HCT116 (cell line): ENCODE measurements at places on chromosomes 7 and 10. TPM values are rescaled to one million over a fixed set of nuclear protein-coding genes. Genes with fewer than 3 reads are reported as not detected.
A peak's percentile ranks its signal among the peaks of the same experiment; 100 is the strongest.

DNA sequence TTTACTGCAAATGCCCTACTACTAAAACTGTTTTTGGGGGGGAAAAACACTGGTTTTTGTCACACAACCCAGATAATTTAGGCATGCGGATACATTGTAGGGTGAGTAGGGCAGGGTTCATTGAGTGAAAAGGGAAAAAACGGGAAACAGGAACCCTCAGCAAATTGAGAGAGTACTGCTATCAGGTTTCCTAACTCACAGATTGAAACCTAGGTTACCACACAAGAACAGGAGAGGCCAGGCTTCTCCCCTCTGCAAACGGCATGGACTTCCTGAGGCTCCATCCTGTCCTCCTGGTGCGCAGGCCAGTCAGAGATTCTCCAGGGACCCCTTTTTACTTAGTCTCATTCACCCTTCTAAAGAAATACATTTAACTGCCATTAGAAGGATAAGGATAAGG is 30.6 kb downstream of the AVL9 start:
- no peak overlapping the region for H3K4me3 ChIP-seq
- no peak for DNase-seq
- H3K27ac ChIP-seq, result no peak overlapping the region
- H3K27me3 ChIP-seq, result no peaks in the 10 kb centered on the region

DNA sequence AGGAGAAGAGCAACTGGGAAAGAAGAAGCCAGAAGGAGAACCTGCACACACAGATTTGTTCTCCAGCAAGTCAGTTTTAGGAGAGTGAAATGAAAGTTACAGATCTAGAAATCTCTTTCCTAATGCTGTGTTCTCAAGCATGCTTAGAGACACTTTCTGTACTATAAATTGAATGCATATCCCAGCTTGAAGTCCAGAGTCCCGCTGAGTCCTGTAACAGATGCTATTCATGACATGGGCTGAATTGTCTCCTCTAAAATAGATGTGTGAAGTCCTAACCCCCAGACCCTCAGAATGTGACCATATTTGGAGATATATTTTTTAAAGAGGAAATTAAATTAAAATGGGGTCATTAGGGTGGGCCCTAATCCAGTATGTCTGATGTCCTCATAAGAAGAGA is 46.9 kb upstream of the GJD4 start:
- H3K27ac ChIP-seq, result no peak overlapping the region
- H3K27me3 ChIP-seq, result no peaks in the 10 kb centered on the region
- H3K4me1 ChIP-seq, result no peaks in the 10 kb centered on the region
- H3K4me3 ChIP-seq, result no peak overlapping the region
- no peaks in the 10 kb centered on the region for H3K36me3 ChIP-seq

CYP2C19 gene
- not detected for total RNA-seq

DNA sequence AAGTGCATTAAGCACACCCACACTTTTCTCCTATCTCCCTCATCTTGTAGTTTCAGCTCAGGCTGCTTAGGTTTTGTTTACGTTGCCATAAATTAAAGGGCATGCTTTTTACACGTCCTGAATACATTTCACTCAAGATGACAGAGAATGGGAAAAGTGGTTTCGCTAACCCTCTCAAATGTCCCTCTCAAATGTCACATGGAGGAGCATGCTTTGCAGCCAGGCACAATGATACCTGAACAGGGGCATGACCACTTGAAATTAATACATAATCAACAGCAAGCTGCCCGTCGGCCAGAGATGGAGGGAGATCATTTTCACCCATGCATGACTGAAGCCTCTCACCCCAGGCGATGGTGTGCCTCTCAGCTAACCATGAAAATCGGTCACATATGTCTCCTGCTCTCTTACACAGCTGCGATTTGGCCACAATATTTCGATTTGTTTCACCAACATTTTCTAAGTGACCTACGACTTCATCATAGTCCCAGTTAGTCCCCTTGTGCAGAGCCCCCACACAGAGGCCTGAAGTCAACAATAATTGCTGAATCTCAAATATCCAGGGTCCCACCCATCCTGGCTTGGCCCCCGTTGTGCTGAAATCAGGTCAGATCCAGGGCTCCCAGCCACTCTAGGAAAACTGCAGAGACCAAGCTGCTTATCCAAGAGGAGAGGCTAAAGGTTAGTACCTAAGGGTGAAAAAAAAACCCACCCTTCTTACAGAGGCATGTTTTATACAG is 373.9 kb upstream of the NFE2L3 start:
- no peaks in the 10 kb centered on the region; the same call in 1 of the 2 replicates for H3K27me3 ChIP-seq
- no peaks in the 10 kb centered on the region for H3K36me3 ChIP-seq
- no peak overlapping the region for H3K27ac ChIP-seq
- H3K4me1 ChIP-seq, result no peaks in the 10 kb centered on the region

GRCh38 chr7:83201355-83201754 is 38.7 kb upstream of the PCLO start:
- H3K4me3 ChIP-seq, result no peak overlapping the region
- no peaks in the 10 kb centered on the region for H3K27me3 ChIP-seq
- DNase-seq, result no peak
- no peaks in the 10 kb centered on the region for H3K4me1 ChIP-seq
- no peaks in the 10 kb centered on the region for H3K36me3 ChIP-seq

DNA sequence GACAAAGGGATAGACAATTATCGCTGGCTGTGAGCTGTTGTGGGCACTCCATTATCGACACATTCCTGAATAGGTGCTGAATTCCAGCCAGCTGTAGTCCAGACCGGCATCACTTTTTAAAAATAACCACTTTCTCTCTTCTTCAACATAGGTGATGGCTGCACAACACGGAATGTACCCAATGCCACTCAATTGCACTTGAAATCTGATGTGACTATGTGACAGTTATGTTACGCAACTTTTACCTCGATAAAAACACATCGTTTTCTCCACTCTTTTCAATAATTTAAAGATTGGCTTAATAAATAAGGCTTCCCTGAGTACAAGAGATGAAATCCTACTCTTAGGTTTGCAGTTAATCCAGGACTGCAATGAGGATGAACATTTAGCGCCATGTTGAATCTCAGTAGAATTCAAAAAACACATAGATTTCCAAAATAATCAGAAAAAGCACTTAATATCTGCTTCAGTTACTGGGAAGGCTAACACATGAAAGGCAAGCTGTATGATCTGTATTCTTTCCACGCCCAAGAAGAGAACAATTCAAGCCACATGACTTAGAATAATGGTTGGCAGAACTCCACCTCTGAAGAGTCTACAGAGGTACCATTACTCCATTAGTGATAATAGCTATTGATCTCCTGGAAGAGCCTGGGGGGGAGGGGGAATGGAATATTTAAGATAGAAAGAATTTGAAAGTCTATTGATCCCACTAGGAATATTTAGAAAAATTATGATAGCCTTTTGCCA is 3.6 kb downstream of the YWHAG start:
- peaks cover 12% of the 10 kb centered on the region for H3K36me3 ChIP-seq
- no peak overlapping the region for H3K4me3 ChIP-seq
- no peak for DNase-seq
- peaks cover 12% of the 10 kb centered on the region for H3K4me1 ChIP-seq

- no peaks in the 10 kb centered on the region for H3K36me3 ChIP-seq
- no peaks in the 10 kb centered on the region for H3K4me1 ChIP-seq
- no peaks in the 10 kb centered on the region for H3K27me3 ChIP-seq
- no peak for DNase-seq
- no peak overlapping the region for H3K27ac ChIP-seq
Observed at GRCh38 chr7:17600340-17600752, 301.9 kb downstream of the AHR start.

DNA sequence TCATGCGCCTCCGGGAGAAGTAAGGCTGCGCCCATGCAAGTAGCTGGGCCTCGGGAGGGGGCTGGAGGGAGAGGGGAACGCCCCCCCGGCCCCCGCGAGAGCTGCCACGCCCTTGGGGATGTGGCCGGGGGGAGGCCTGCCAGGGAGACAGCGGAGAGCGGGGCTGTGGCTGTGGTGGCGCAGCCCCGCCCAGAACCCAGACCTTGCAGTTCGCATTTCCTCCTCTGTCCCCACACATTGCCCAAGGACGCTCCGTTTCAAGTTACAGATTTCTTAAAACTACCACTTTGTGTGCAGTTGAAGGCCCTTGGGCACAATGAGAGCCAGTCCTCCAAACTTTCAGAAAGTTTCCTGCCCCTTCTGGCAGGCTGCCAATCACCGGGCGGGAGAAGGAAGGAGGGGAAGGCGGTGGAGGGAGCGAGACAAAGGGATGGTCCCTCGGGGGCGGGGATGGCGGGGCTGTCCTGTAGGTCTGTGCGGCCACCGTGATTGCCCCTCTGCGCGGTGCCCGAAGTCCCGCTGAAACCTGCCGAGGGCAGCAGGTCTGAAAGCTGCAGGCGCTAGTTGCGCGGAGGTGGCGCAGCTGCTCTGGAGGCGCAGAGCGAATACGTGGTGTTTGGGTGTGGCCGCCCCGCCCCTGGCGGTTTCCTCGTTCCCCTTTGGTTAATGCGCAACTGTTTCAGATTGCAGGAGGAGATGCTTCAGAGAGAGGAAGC is 2.1 kb downstream of the VIM start:
- peaks cover 30% of the 10 kb centered on the region for H3K27me3 ChIP-seq
- H3K4me3 ChIP-seq, result peak overlapping the region; percentile 55
- no peaks in the 10 kb centered on the region for H3K36me3 ChIP-seq
- H3K27ac ChIP-seq, result peak overlapping the region; percentile 59
- DNase-seq, result peak; percentile 89

WBP1L gene
- 25.2 TPM for total RNA-seq

GRCh38 chr10:12638103-12638502 is 288.8 kb downstream of the CAMK1D start:
- H3K27ac ChIP-seq, result no peak overlapping the region
- H3K36me3 ChIP-seq, result no peaks in the 10 kb centered on the region
- H3K4me1 ChIP-seq, result no peaks in the 10 kb centered on the region
- no peaks in the 10 kb centered on the region for H3K27me3 ChIP-seq

GNGT1 gene
- total RNA-seq, result 0.91 TPM

- no peaks in the 10 kb centered on the region for H3K27me3 ChIP-seq
- no peaks in the 10 kb centered on the region for H3K4me1 ChIP-seq
- DNase-seq, result no peak
- peaks cover 11% of the 10 kb centered on the region; the same call in 1 of the 2 replicates for H3K36me3 ChIP-seq
- H3K27ac ChIP-seq, result no peak overlapping the region
Observed at GRCh38 chr7:116871061-116871700, 8.8 kb downstream of the CAPZA2 start.

DNA sequence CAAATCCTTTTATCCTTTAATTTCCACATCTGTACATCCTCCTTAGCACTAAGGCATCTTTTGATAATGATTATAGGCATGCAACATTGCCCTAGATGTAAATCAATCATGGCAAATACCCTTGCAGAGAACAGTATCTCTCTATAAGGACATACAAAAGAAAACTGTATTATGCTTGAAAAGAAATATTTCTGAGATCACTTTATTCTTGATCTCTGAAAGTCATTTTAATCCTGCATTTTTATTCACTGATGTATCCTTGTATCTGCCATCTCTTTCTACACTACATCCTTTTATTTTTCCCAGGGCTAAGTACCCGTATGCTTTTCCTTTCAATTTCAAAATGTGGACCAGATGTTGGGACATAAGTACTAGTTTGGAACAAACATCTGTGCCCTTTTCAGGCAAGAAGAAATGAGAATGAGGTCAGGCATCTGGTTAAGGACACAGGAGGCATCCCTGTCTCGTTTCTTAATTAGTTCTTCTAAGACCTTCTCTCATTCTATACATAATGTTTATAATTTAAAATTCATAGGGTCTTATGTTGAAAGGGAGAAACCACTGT is 338.6 kb downstream of the CNTNAP2 start:
- no peak for DNase-seq
- no peaks in the 10 kb centered on the region for H3K4me1 ChIP-seq
- no peak overlapping the region for H3K27ac ChIP-seq
- no peaks in the 10 kb centered on the region for H3K27me3 ChIP-seq
- H3K36me3 ChIP-seq, result no peaks in the 10 kb centered on the region
- H3K4me3 ChIP-seq, result no peak overlapping the region

DNA sequence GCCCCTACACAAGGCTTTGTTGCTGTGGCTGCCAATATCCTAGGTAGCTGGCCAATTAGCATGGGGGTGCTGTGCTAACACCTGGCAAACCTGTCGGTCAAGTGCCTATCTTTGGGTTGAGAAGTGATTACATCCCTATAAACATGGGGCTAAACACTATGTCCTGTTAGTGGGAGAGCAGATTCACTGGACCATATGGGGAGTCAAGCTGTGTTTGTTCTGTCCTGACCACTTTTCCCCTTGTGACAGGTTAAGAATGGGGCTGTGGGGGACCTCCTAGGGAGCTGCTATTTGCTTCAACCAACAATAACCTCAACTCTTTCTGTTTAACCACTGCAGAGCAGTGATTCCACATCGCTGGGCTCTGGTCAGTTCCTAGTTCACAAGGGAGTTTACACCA is 151.5 kb upstream of the AOAH start:
- no peak overlapping the region for H3K4me3 ChIP-seq
- no peak for DNase-seq
- no peaks in the 10 kb centered on the region for H3K36me3 ChIP-seq
- H3K4me1 ChIP-seq, result no peaks in the 10 kb centered on the region
- H3K27me3 ChIP-seq, result 0 out of 2 replicates have a peak, but pooled peaks cover under 1% of the 10 kb centered on the region

GRCh38 chr10:49332333-49332732 is 33.4 kb downstream of the C10orf71 start:
- no peak overlapping the region for H3K27ac ChIP-seq
- DNase-seq, result no peak
- no peak overlapping the region for H3K4me3 ChIP-seq
- H3K27me3 ChIP-seq, result peaks cover 11% of the 10 kb centered on the region; the same call in 1 of the 2 replicates

DNA sequence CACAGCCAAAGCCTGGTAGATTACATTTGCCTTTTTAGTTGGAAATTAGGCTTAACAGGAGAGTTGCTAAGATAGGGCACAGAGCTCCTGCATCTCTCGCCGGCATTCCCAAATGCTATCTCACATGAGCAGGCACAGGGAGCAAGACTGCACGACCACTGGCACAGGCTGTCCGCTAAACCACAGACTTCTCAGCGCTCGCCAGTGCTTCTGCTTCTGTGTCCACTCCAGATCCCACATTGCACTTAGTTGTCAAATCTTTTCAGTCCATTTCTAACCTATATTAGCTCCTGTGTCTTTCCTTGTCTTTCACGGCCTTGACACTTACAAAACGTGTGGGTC is 138.9 kb downstream of the EGFR start:
- H3K4me3 ChIP-seq, result no peak overlapping the region
- no peak overlapping the region for H3K27ac ChIP-seq
- H3K27me3 ChIP-seq, result no peaks in the 10 kb centered on the region
- H3K36me3 ChIP-seq, result peaks cover 60% of the 10 kb centered on the region

DNA sequence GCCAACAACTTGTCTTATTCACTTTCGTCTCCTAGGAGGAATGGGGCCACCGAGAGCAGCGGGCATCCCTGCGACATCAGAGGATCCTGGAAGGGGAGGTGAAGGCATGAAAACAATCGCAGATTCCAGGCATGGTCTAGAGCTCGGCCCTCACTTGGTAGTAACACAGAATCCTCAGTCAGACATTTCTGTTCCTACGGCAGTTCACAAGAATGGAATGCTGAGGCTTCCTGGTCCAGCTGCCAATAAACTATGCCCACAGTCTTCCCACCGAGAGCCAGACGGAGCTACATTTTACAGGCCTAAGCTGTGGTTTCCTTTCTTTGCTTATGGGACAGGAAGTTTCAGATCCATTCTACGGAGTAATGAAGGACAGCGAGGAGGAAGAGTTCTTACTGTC is 75.8 kb downstream of the OR13A1 start:
- H3K4me3 ChIP-seq, result no peak overlapping the region
- no peak overlapping the region for H3K27ac ChIP-seq
- H3K27me3 ChIP-seq, result no peaks in the 10 kb centered on the region
- H3K36me3 ChIP-seq, result no peaks in the 10 kb centered on the region

LRRD1 gene
- total RNA-seq, result not detected
